ENCODE measurements at places on chromosomes 7 and 10.
A peak's percentile ranks its signal among the peaks of the same experiment; 100 is the strongest.

- peak; percentile 33 for DNase-seq
Observed at GRCh38 chr7:33757563-33758165, 147.7 kb upstream of the BMPER start.

GRCh38 chr10:78333362-78334143, 299.9 kb downstream of the RPS24 start:
- no peak for DNase-seq

DNA sequence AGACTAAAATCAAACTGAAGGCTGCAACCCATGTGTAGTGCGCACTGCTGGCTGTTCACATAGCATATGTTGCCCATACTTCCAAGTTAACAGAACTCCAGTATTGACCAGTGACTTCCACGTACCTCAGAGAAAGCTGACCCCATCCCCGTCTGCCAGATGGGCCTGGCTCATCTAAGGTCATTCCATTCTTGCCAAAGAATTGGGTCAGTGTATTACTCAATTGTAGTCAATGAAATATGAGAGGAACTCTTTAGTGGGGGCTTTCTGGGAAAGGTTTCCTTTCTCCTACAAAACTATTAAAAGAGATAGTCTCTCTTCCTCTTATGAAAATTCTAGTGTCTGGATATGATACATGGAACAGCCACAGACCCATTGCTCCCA, 238.6 kb downstream of the COBL start:
- no peak for DNase-seq

DNA sequence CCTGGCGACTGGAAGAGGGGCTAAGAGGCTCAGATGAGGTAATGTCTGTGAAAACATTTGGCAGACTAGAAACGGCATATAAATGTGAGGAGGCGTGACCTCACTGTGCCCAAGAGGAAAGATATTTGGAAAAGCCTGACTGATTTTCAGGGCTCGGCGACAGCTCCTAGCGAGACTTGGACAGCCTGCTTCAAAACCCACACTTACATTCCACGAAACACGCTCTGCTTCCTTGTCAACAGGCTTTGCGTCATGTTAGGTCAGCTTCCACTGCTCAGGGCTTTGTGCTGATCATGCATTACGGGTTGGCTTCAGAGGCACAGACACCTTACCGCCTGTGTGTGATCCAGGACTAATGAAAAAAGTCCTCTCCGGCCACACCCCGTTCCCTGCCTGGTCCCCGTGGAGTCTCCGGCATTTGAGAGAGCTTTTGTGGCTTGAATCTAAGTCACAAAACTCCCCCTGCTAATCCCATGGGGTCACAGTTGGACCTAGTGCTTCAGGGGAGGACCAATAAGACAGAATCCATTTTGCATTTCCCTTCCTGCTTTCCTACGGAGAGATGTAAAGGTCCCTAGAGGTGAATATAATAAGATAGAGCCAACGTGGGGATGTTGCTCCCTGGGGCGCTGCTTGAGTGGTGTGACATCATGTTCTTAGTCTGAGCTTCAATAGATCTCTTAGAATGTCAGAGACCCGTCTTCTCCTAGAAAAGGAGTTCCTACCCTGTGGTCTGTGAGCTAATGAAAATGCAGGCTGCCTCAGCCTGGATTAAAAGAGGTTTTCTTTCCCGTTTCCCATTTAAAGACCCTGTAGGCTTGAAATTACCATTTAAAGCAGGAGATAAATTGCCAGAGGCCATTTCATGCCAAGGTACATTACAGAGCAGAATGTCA, 25.5 kb downstream of the FGFBP3 start:
- DNase-seq = no peak

Measured in neural crest cell (in vitro differentiated cells).